ENCODE measurements at places on chromosomes 6 and 20. TPM values are rescaled to one million over a fixed set of nuclear protein-coding genes. Genes with fewer than 3 reads are reported as not detected.
A peak's percentile ranks its signal among the peaks of the same experiment; 100 is the strongest.

The DLL1 gene
- 12.5 TPM for polyA plus RNA-seq

- DNase-seq = no peak
- no peak overlapping the region for H3K27ac ChIP-seq
- no peaks in the 10 kb centered on the region for H3K4me1 ChIP-seq
- H3K27me3 ChIP-seq = peaks cover 40% of the 10 kb centered on the region
- peak overlapping the region; percentile 61 for H3K4me3 ChIP-seq
- no peaks in the 10 kb centered on the region for H3K36me3 ChIP-seq
These were observed 1.5 kb downstream of the TNFRSF21 start for GRCh38 chr6:47308198-47308517.

The IMPG1 gene
- 1.6 TPM for polyA plus RNA-seq

The MCCD1 gene
- polyA plus RNA-seq = not detected

- no peak overlapping the region for H3K27ac ChIP-seq
- DNase-seq = no peak
- peaks cover 61% of the 10 kb centered on the region for H3K27me3 ChIP-seq
- no peaks in the 10 kb centered on the region for H3K36me3 ChIP-seq
- H3K4me1 ChIP-seq = peaks cover 22% of the 10 kb centered on the region
These were observed 3.8 kb upstream of the CPXM1 start for GRCh38 chr20:2804041-2804828.

DNA sequence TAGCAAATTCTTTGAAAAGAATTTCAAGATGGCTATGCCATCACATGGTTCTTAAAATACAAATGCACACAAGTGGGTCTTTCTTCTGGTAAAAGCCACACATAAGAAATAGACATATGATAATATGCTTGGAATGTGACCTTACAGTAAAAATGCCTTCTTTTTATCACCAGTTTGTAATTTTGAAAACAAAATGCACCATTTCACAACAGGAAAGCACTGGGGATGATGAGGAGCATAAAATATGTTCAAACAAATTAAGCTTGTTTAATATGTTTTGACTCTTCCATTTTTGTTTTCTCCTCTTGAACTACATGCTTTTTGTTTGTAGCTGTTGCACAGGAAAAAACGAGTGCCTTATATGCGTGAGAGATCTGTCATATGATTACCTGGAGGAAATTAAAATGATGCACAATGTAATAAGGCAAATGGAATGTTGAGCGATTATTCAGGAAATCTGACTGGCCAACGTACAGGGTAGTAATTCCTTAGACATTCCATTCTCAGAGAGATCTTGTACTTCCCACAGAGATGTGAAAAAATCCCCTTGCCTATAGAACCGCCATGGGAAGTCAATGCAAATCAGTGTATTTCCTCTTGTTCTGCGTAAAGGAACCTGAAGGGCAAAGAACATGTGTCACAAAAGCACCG, 911.6 kb downstream of the TFAP2A start:
- no peaks in the 10 kb centered on the region for H3K4me1 ChIP-seq
- no peak for DNase-seq
- H3K4me3 ChIP-seq = no peak overlapping the region
- H3K27ac ChIP-seq = no peak overlapping the region
- no peaks in the 10 kb centered on the region for H3K36me3 ChIP-seq
- H3K27me3 ChIP-seq = no peaks in the 10 kb centered on the region

The SRF gene
- 33.5 TPM for polyA plus RNA-seq

The CALHM5 gene
- polyA plus RNA-seq = 5.9 TPM

DNA sequence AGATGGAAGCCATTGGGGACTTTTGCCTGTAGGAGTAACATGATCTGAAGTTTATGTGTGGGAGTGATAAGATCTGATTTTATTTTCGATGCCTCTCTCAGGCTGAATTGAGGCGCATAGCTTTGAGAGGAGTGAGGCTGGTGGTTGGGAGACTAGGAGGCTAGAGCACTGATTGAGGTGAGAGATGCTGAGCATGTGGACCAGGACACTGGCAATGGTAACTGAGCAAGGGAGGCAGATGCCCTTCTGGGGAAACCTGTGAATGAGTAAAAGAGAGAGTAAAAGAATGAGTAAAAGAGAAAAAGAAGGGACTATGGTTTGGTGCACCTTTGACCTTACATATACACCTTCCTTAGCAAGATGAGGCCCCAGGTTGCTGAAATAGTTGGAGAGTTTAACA, 3.0 kb downstream of the RRP36 start:
- H3K36me3 ChIP-seq = peaks cover 60% of the 10 kb centered on the region
- H3K4me1 ChIP-seq = peaks cover 29% of the 10 kb centered on the region
- H3K27me3 ChIP-seq = no peaks in the 10 kb centered on the region

The CDK19 gene
- 34.8 TPM for polyA plus RNA-seq

- no peaks in the 10 kb centered on the region for H3K4me1 ChIP-seq
- H3K4me3 ChIP-seq = no peak overlapping the region
- H3K36me3 ChIP-seq = no peaks in the 10 kb centered on the region
- H3K27me3 ChIP-seq = no peaks in the 10 kb centered on the region
- no peak for DNase-seq
These were observed 6.6 kb downstream of the SLC52A3 start for GRCh38 chr20:761418-762381.

DNA sequence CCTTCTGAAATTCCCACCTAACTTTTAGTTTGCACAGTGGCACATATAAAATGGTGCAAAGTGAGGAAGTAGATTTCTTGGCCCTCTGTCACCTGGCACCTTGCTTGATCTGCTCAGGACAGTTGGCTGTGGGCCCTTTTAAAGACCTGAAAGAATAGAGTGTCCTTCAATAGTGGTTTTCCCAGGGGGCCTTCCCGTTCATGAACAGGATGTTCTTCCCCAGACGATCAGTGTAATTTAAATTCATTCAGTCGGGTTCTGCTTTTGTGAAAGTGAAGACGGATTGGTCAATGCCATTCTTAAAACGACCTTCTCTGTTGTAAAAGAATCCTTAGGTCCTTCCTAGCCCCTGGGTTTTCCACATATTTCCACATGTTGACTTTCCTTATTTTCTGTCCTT, 178.5 kb downstream of the SASH1 start:
- no peaks in the 10 kb centered on the region for H3K4me1 ChIP-seq
- DNase-seq = no peak
- H3K27me3 ChIP-seq = no peaks in the 10 kb centered on the region
- no peaks in the 10 kb centered on the region for H3K36me3 ChIP-seq
